WTC11 (cell line): ENCODE measurements at places on chromosomes 2 and 18.

DNA sequence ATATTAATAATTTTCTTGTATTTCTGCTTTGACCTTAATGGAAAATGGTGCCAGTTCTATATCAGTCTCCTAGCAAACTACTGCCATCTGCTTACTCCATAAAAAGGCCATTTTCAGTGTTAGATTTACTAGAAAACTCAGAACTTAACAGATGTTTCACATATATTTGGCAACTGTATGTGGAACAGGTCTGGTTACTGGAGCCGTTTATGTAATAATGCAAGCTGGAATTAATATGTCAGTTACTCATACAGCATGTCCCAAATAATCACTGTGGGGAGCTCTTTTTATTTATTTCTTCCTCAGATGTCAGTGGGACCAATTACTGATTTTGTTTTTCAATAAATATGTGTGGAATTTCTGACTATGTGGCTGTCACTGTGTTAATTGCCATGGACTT lies 1247.6 kb downstream of the CNTNAP5 start:
- no peak for DNase-seq

DNA sequence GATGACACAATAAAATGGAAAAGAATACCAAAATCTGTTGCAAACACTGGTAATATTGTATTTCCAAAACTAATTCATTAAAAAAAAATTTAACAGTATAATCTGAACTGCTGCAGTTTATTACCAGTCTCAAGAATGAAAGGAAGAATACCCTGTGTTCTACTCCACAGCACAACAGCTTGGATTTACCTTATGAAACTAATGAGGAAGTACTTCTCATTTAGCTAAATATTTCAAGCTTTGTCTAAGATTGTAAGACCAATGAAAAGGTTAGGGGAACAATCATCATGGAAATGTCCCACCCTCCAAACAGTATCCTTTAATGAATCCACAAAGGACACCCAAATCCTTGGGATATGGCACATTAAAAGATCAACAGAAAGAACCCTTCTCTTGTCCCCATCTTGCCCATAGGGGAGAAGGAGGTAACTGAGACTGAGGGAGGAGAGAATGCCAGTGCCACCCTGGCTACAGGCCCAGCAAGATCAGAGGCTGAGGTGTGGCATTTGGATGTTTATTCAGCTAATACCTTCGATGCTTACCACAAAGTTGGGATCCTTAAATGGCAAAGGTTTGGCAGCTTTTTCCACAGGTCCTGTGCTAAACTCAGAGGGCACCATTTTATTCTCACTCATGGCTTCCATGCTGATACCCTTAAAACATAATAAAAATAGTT lies 17.7 kb downstream of the INO80C start:
- no peak for DNase-seq

GRCh38 chr2:44120428-44120827 lies 48.2 kb upstream of the PPM1B start:
- no peak for DNase-seq

DNA sequence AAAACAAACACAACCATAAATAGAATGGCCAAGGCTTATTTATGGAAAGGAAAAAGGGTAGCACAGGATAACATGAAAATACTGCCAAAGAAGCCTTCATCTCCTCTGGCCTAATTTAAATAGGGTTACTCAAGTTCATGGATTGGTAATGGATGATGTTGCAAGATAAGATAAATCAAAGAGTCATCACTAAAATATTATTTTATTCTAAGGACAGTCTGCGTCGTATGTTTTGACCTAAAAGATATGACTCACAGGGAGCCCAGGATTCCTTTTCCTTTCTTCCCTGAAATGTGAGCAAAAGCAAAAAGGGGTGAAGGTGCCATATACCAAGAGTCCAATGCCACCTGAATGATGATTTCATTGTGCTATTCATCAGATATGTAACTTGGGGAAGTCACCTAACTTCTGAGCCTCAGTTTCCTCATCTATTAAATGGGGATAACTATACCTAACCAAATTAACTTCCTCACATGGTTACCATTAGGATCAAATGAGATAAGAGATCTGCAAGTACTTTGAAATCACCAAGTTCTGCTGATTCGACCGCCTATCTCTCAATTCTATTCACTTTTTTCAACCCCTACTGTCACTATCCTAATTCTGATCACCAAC lies 137.7 kb downstream of the THADA start:
- no peak for DNase-seq

DNA sequence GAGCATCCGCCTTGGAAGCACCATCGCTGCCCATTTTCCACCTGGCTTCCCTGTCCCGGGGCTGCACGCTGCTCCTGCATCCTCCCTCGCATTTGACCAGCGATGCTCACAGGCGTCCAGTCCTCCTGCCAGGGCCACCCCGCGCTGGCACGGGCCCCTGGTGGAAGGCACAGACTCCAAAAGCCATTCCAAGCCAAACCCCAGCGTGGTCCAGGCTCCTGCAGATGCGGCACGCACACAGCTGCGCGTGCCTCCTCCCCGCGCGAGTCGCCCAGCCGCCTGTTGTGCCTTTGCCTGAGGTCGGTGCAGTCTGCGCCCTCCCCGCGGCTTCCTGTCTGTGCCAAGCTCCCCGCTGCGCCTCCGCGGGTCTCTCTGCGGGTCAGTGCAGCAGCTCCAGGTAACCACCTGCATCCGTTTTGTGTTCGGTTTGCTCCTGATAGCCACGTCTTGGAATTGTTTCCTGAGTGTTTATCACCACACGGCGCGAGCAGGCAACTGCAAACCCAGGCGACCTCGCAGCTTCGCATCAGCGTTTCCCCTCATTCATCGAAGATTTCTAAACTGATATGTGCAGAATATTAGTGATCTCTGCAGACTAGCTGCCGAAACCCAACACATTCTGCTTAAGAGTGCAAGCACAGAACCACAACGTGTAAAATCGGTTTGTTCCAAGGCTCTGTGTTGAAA lies 65.2 kb upstream of the SALL3 start:
- no peak for DNase-seq

DNA sequence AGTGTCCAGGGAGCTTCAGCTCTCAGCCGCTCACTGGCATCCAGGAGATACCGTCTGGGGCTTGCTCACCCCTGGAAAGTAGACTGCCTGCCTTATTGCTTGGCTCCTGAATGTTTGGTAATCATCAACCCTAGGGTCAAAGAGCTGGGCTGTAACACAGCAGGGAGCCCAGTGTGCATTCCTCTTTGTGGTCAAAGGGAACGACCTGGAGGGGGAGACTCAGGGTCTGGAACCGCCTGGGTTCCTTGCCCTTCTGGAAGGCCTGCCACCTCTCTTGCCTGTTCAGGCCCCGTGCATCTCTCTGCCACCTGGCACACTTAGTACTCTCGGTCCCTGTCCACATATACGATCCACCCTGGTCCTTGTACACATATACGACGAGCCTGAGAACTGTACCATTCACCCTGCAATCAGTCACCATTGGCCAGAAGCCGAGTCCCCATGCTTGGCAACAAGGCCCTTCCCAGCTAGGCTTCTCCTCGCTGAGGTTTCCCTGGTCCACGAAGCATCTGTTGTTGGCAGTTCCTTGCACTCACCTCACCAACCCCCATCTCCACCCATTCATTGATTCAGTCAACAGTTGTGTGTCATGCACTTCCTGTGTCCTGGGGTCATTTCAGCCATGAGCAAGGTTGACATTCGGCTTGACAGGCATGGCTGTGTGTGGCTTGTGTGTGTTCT lies at the start of gene NAT8:
NAT8 (minus strand) TSS at position 85 of the 681 bp plus-strand sequence. CDS start 794 bp downstream, outside the sequence.
- DNase-seq, result no peak

GRCh38 chr18:41436772-41437171 lies 518.3 kb upstream of the PIK3C3 start:
- DNase-seq, result no peak

- no peak for DNase-seq
These were observed 512.9 kb downstream of the LRRTM4 start for GRCh38 chr2:77009307-77009706.

DNA sequence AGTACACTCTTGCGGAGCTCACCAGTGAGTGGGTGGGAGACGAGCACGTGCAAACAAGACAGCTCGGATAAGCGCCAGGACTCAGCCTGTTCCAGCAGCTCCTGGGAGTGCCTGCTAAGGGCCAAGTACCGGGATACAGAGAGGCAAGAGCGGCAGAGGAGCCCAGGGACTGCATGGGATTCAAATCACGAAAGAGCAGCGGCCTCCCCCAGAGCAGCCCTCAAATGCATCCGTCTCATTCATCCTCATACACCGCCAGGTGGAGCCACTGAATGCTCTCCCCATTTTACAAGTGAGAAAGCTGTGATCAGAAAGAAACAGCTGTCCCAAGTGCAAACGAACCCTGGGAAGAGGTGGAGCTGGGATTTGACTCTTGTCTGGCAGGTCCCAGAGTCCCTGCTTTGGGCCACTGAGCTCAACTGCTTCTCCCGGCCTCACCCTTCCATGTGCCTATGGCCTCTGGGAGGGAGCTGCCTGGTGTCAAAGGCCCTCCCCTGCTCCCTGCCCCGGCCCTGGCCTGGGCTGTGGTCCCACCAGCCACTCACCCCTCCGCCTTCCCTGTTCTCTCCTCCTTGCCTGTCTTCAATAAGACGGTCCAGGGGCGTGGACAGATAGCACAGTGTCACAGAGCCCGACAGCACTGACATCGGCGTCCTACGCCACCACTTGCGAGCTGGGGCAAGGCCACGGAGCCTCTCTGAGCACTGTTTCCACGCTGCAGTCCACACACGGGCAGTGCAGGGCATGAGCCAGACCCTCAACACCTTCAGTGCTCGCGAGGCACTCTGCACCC lies 72.8 kb upstream of the TAF1B start:
- DNase-seq, result peak; percentile 77

- DNase-seq, result no peak
These were observed 19.6 kb upstream of the IL1A start for GRCh38 chr2:112803691-112804521.

- DNase-seq, result no peak
These were observed 396.4 kb downstream of the PIK3C3 start for GRCh38 chr18:42351455-42351854.

DNA sequence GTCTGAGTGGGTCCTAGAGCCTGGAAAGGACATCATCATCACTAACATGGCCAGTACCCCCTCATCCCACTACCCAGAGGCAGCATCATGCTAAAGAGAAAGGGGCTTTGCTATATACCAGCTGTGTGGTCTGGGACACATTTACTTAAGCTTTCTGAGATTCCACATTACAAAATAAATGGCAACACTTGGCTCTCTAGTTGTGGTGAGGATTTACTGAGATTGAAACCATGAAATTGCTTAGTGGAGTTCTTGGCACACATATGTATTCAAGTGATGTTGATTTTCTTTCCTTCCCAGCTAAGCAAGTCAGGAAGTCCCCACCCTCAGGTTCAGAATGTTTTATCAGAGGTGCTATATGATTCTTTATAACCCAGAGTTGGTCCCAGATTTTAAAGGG lies 362.0 kb downstream of the CLIP4 start:
- DNase-seq, result no peak

- no peak for DNase-seq
These were observed 24.3 kb upstream of the SEMA4C start for GRCh38 chr2:96894151-96894531.

- no peak for DNase-seq
These were observed 236.8 kb upstream of the FAM98A start for GRCh38 chr2:33835911-33836310.

- no peak for DNase-seq
These were observed 380.0 kb downstream of the METTL4 start for GRCh38 chr18:2191180-2191790.

- no peak for DNase-seq
These were observed 33.2 kb downstream of the CDH2 start for GRCh38 chr18:28143725-28144124.

DNA sequence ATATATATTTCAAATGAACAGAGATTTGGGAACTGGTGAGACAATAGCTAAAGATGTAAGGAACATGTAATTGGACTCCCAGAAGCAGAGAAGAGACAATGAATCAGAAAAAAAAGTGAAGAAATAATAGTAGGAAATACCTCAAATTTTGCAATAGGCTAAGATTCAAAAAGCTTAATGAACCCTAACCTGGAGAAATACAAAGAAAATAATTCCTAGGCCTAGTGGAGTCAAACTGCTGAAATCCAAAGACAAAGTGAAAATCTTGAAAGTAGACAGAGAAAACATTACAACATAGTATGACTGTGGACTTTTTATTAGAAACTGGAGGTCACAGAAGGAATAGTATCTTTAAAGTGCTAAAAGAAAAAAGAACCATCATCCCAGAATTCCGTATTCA lies 76.7 kb downstream of the LAMA3 start:
- no peak for DNase-seq

DNA sequence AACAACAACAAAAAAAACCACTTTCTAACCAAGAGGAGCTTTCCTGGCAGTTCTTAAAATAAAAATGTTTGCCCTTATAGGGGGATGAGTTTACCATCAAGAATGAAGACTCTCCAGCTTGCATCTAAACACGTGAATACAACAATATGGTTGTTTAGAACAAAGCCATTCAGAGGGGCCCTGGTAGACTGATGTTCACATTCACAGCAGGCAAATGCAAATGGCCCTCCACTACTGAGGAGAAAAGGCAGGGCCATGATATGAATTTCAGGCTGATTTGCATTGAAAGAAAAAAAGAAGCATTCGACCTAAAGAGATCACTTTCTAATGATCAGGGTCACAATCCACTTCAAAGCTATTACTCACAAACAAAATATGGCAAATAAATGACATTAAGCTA lies 65.3 kb upstream of the OTOS start:
- DNase-seq, result no peak

- no peak for DNase-seq
These were observed 1.4 kb upstream of the CFAP65 start for GRCh38 chr2:219042750-219043149.

- DNase-seq, result no peak
These were observed 133.2 kb downstream of the ACKR3 start for GRCh38 chr2:236702657-236703372.

GRCh38 chr2:85309699-85310321 lies 18.0 kb downstream of the TGOLN2 start:
- no peak for DNase-seq

DNA sequence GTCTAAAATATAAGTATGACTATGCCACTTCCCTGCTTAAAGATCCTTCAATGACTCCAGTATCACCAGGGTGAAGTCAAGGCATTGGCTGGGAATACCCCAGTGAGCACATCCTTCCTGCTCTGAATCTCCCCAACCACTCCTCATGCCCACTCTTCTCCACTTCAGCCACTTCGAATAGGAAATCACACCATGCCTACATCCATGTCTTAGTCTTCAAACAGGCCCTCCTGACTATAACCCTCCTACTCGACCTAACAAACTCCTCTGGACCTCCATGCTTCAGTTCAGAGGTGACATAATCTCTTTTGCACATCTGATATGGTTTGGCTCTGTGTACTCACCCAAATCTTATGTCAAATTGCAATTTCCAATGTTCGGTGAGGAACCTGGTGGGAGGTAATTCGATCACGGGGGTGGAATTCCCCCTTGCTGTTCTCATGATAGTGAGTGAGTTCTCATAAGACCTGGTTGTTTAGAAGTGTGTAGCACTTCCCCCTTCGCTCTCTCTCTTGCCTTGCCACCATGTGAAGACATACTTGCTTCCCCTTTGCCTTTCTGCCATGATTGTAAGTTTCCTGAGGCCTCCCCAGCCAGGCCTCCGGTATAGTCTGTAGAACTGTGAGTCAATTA lies 87.8 kb upstream of the TFCP2L1 start:
- no peak for DNase-seq
